ENCODE measurements at places on chromosomes 11 and 22.

DNA sequence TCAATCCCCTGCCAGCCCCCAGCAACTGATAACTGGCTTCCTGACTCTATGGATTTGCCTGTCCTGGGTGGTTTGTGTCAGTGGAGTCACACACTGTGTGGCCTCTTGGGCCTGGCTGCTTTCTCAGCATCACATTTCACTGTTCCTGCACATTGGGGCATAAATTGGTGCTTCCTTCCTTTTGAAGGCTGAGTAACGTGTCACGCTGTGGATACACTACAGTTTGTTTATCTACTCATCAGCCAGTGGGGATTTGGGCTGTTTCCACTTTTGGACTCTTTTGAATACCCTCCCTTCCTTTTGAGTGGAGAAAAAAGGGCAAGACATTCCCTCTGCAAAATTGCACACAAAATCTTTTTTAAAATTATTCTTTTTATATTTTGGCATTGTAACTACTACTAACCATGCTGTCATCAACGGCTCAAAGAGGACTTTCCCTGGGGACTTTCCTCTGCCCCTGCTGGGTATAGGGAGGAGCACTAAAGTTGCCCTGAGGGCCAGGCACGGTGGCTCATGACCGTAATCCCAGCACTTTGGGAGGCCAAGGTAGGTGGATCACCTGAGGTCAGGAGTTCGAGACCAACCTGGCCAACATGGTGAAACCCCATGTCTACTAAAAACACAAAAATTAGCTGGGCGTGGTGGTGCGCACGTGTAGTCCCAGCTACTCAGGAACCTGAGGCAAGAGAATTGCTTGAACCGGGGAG, 7.8 kb upstream of the CELSR1 start:
- DNase-seq, result no peak

DNA sequence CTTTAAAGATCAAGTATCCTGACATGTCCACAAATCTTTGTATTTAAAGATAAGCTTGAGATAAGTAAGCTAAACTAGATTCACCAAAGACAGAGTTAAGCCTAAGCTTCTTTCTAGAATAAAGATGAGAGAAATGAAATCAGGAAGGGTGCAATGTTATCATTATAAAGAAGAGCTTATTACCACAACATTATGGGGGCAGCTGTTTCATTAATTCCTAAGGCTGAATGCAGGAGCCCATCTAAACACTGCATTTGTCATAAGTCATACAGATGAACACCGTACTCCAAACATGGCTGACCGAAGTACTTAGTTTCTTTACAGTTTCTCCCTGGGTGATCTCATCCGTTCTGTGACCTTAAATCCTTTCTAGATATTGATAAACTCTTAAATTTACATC, 16.3 kb downstream of the FDX1 start:
- DNase-seq, result no peak

DNA sequence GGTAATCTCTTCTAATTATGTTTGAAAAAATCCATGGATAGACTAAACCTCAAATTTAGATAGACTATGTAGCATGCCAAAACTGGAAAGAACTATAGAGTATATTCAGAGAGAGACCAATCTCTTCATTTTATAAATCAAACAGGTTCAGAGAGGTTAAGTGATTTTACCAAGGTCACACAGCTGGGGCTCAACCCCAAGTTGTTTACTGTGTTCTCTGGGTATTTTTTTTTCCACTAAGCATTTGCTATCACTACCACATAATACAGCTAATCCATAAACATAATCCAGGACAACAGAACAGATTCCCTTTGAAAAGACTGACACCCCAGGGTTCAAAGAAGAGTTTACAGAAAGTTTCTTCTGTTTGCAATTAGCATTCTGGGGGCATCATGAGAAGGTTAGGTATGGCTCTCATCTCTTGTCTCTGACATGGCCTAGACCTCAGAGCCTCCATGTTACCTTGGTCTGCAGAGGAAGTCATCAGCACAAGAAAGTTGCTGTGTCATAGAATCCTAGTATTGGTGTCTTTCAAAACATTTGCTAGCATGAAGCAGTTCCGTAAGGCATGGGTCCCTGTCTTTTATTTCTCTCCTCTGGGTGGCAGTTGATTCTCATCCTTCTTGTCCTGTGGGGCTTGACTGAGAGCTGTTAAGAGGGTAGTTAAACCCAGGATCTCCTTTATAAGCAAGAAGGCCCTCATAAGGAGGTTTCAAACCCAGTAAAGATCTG, 94.5 kb upstream of the HSD17B12 start:
- no peak for DNase-seq

DNA sequence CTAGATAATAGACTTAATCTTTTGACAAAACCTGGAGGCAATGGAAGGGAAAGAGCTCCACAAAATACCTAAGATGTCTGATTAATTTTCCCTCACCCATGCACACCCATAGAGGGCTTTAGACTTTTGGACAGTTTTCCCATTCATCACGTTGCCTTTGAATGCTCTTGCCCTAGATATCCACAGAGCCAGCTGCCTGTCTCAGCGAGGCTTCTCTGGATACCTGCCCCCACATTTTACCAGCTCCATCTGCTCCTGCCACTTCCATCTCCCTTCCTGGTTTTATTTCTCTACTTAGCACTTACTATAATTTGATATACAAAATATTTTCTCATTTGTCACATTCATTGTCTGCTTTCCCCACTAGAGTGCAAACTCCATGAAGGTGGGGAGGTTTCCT, 136.8 kb downstream of the FDX1 start:
- no peak for DNase-seq

DNA sequence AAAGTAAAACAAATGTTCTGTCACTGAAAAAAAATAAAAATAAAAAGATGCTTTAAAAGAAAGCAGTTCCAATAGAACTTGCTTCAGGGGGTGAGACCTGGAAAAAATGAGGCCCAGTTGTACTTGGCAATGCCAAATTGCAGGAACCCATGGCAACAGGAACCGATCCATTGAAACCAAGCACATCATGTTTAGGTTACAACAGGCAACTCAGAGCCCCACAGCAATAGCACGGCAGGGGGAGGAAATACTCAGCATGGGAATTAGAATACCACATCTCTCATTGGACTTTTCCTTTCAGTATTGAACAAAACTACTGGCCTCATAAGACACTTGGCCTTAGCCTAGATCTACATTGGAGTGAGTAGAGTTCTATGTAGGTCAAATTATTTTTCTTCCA, 84.3 kb downstream of the MSANTD4 start:
- DNase-seq, result no peak

DNA sequence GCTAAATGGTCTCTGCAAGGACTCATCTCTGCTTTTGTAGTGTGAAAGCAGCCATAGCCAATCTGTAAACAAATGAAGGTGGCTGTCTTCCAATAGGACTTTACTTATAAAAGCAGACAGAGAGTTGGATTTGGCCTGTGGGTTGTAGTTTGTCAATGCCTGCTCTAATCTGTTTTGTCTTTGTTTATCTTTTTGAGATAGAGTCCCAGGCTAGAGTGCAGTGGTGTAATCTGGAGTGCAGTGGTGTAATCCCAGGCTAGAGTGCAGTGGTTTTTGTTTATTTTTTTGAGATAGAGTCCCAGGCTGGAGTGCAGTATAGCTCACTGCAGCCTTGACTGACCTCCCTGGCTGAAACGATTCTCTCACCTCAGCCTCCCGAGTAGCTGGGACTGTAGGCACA, 8.6 kb downstream of the PPP6R3 start:
- DNase-seq, result no peak

GRCh38 chr11:88631497-88631896, 294.0 kb upstream of the CTSC start:
- DNase-seq, result no peak

- DNase-seq, result no peak
Measured at GRCh38 chr11:58275002-58275401, 6.9 kb upstream of the OR10W1 start.

- no peak for DNase-seq
Measured at GRCh38 chr22:27493796-27494195, 307.8 kb downstream of the MN1 start.

DNA sequence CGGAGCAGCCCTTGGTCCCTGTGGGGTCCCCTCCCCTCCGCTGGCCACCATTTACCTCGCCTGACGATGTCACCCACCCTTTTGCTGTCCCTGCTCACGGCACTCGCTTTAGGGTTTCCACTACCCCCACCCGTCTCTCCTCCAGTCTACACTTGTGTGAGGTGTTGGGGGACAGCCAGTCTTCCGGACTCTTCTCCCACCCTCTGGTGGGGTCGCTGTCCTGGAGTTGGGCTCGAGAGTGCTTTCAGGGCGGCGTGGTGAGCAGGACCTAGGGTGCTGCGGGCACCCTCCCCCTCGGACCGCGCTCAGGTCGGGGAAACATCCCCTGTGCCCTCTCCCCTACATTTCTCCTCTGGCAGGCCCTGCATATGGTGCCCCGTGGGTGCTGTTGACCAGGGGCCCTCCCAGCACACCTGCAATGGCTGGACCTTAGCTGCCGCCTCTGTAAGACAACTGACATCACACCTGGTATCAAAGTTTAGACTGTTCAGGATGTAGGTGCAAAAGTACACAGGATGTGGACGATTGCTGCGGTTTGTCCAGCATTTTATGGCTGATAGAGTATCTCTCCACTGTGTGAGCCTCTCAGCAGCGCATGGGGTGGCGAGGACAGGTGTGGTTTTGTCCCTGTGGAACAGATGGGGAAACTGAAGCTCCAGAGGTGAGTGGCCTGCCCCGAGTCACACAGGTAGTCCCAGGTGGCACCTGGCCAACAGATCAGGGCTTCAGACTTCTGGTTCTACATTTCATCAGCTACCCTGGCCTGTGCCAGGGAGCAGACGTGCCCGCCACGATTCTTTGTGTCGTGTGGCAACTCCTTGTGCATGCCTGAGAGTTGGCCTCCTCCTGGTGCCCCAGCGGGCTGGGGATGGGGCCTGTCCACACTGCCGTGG, 1.2 kb downstream of the GRK2 start:
- no peak for DNase-seq

DNA sequence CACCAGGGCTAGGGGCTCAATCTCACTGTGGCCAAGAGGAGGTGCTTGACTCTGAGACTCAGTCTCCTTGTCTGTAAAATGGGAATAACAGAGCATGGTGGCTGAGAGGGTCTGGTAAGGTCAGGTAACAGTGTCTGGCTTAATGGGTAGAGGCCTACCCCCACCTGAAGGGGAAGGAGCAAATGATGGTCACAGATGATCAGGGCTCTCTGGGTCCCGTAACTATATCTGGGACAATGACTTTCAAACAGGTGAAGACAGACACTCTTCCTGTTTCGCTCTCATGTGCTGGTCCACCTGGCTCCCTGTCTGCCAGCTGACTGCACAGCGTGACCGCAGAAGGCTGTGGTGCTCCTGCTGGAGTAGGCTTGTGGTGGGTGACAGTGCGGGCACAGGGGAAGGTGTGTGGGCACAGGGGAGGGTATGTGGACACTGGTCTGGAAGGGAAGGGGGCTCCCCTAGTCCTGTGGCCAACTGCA, 4.0 kb downstream of the A4GALT start:
- DNase-seq, result no peak

GRCh38 chr11:47593934-47594855, at the start of gene C1QTNF4:
Gene C1QTNF4, minus strand, starts transcription at chr11:47594411. Its CDS starts 3,601 bp downstream, at chr11:47590810.
- DNase-seq, result no peak

DNA sequence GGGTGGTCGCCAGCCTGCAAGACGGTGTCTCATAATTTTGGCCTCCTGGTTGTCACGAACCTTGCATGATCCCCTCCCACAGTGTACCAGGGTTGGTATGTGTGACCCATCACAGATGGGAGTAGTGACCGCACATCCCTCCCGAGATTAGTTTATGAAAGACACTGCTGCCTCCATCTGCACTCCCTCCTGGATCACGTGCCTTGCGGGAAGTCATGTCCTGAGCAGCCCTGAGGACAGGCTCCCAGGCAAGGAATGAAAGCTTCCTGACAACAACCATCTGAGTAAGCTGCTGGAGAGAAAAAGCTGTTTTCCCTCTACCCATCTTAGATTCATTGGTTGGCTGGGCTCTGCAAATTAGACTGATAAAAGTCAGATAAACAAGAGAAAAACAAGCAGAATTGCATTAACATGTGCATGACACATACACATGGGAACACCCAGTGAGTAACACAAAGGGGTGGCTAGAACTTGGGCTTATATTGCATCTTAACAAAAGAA, 14.4 kb upstream of the PAMR1 start:
- no peak for DNase-seq

DNA sequence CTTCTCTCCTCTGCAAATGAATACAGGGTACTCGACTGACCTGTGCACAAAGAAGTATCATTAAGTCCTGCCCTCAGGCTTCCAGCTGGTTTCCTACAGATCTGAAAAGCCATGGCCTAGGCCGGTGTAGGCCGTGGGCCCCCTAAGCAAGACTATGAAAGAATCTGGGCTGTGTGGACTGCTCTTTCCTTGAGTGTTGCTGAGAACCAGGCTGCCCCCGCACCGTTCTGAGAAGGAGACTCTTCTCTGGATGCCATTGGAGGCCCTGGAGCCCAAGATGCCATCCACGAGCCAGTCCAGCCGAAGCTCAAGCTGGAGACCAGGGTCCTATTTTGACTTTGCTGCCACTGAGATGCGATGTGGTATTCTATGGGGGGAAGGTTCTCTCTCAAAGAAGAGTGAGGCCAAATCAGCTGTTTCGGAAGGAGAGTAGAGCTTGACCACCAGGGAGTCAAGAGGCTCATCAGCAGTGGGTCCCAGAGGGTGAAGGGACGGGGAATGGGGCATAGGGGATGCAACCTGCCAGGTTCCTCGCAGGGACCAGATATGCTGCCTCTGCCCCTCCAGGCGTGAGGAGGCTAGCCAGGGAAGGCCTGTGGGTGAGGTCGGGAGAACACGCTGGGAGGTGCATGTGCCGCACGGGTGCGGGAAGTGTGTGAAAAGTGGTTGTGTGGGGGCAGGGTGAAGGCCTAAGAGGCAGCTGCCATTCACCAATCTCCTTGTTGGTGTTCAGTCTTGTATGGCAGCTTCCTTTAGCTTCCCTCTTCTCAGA, 96.4 kb upstream of the B3GAT1 start:
- DNase-seq, result no peak

DNA sequence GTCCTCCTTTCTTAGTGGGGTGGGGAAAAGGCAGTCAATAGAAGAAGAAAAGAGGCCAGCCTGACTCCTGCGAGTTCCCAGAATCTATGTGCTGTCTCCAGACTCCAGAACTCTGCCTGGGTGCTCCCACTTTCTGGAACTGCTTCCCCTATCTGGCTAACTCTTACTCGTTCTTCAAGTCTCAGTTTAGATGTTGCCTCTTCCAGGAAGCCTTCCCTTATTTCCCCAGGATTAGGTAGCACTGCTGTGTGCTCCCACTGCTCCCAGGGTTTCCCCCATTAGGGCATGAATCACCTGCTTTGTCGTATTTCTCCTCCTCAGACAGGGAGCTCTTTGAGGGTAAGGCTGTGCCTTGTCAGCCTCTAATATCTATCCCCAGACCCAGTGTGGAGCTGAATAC, 17.5 kb upstream of the SYT7 start:
- DNase-seq, result no peak

- DNase-seq, result no peak
Measured at GRCh38 chr11:93694557-93694956, 33.1 kb downstream of the CEP295 start.

DNA sequence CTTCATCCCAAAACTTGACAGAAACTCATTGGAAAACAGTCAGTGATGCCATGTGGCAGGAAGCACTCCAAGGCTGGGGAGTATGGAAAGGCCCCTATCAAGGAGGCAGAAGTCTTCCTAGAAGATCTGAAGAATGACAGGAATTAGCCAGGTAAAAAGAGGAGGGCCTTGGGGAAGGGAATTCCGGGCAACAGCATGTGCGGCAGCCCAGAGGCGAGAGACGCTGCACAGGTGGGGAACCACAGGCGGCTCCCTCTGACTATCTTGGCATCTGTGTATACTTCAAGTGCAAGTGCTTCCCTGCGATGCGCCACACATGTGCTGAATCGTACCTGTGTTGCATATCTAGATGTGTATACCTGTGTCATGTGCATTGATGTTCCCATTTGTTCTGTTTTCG, 12.7 kb downstream of the PDE2A start:
- no peak for DNase-seq

GRCh38 chr11:70703141-70704064, 305.1 kb downstream of the CTTN start:
- no peak for DNase-seq

GRCh38 chr11:74116719-74117118, 54.1 kb downstream of the C2CD3 start:
- no peak for DNase-seq
